ENCODE measurements at places on chromosomes 12 and 14.

- no peak for DNase-seq
Observed at GRCh38 chr14:100673085-100673806, 53.4 kb upstream of the DLK1 start.

- DNase-seq, result no peak
Observed at GRCh38 chr14:58634406-58635090, 3.2 kb upstream of the DACT1 start.

GRCh38 chr14:21840765-21841164 is 167.1 kb upstream of the OR4E1 start:
- no peak for DNase-seq

GRCh38 chr12:93109551-93110203 is 180.6 kb upstream of the EEA1 start:
- no peak for DNase-seq

DNA sequence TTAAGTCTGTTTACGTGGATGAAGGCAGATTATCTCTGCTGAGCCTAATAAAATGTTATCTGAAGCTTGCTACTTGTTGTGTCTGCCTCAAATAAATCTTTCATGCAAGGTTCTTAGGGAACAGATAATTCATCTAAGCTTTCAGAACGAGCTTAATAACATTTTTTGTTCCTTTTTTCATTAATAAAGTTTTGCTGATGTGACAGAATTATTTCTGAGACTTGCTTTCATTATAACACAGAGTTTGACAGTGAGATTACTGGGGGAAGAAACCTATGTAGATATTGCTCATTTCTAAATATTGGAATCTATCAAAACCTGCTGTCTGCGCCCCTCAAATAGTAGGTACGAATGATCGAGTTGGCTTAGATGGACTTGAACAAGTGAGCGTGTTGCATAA is 948.7 kb upstream of the SEL1L start:
- no peak for DNase-seq

Measured in 8988T (cell line).